ENCODE measurements at places on chromosomes 7 and 10.

GRCh38 chr7:47936323-47936722 lies 11.9 kb downstream of the PKD1L1 start:
- no peak for DNase-seq

GRCh38 chr10:29434111-29434510 lies 145.2 kb downstream of the LYZL1 start:
- DNase-seq = no peak

DNA sequence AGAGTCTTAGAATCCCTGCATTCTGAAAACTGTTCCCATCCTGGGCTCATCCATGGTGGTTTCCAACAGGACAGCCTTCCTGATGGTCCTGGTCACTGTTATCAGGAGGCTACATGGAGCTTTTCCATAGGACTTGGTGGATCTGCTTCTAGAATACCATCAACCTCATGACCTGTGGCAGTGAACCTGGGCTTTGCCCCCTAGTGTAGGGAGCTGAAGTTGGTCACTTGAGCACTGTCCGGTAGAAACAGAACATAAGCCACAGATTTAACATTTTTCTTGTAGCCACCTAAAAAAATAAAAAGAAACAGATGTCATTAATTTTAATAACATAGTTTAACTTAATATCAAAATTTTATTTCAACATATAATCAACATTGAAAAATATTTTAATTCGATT lies 165.8 kb downstream of the TMEM178B start:
- DNase-seq = no peak

DNA sequence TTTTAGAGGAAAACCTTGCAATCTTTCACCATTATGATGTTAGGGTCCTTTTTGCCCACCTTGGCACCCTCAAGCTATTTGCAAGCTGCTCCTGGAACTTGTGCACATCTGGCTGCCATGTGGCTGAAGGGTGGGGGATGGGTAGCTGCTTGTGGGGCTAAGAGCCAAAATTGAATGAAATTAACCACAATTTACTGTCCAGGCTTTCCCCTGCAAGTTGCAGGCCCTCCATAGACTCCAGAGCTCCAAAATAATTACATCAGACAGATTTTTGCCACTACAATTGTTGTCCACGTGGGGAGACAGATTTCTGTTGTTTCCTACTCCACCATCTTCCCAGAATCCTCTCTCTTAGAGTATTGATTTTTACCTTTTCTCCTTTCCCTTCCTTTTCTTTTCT lies 19.1 kb downstream of the PI4K2A start:
- no peak for DNase-seq

DNA sequence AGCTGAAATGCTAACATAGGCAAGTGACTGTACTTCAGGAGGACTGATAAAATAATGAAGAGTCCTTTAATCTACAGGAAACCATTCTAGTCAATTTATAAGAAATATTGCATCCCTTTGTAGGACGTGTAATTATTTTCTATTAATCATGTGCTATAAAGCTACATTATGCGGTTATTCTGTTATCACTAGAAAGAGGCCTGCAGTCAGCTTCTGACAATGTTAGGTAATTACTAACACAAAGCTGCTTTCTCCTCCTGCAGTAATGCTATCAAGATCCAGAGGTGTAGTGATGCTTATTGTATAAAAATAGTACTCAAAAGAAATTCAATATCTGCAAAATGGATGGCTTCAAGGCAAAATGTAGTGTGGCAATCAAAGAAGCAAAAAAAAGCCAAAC lies 191.1 kb downstream of the SKAP2 start:
- no peak for DNase-seq

- DNase-seq = no peak
Measured at GRCh38 chr7:129841465-129841864, 111.3 kb downstream of the UBE2H start.

DNA sequence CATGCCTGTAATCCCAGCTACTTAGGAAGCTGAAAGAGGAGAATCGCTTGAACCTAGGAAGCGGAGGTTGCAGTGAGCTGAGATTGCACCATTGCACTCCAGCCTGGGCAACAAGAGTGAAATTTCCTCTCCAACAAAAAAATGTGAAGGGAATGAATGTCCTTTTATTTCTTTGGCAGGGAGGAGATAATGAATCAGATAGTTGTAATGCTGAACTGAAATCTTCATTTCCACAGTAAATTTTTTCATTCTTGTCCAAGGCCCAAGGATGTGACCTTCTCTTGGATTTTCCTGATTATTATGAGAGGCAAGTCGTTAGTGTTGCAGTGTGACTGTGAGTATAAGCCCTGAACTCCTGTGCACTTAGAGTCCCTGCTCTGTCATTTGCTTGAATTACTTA lies 13.6 kb downstream of the STAMBPL1 start:
- DNase-seq = no peak

DNA sequence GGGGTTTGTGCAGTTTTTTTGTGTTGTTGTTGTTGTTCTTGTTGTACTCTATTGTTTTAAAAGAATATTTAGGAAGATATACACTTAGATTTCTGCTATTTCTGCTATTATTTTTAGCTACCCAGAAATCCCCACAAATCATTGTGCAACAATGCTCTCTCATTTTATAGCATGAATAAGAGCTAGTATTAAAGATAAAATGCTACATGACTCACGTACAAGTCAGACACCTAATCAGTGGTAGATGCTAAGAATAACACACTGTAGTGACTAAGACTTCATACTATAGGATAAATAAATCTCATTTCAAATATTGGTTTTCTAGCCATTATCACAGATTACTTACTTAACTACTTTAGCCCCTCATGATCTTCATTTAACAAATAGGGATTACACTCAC lies 920.5 kb downstream of the KCNMA1 start:
- no peak for DNase-seq

GRCh38 chr7:155205368-155206317 lies 92.0 kb upstream of the INSIG1 start:
- peak; percentile 77 for DNase-seq

- DNase-seq = no peak
Measured at GRCh38 chr7:78770422-78771410, 682.8 kb downstream of the MAGI2 start.

DNA sequence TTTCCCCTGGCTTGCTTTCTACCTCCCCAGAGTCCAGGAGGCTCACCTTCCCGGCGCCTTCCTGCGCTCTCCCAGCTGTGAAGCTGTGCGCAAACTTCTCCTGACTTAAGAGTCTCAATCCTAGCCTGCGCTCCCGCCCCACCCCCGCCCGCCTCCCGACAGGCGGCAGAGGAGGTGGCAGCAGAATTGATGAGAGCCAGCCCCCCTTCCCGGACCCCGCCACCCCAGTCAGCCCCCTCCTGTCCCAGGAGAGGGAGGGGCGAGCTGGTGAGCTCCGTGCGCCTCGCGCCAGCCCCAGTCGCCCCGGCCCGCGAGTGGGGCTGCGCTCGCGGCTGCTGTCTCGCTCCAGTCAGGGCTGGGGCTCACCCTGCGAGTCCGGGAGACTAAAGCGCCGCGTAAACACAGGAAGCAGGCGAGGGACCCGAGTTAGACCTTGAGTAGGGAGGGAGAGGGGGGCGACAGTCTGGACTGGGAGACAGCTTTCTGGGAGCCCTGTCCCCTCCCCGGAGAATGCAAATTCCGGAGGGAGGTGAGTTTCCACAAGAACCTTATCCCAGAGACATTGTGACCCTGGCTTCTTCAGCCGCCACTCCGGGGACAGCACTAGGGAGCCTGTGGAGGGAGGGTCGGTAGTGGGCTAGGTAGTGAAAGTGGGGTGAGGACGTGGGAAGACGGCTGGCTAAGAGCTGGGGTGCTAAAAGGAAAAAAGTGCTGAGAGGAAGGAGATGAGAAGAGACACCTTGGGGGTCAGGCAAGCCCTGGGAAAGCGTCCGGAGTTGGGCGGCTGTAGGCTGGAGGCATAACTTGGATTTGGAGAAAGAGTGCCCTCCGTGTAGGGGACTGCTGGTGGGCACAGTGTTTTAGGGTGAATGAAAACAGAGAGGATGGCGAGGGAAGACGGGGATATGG lies at the start of gene CALCR:
TSS of gene CALCR (minus strand) at position 79 of the 909 bp plus-strand sequence. CDS start 87,743 bp downstream, outside the sequence.
- no peak for DNase-seq

DNA sequence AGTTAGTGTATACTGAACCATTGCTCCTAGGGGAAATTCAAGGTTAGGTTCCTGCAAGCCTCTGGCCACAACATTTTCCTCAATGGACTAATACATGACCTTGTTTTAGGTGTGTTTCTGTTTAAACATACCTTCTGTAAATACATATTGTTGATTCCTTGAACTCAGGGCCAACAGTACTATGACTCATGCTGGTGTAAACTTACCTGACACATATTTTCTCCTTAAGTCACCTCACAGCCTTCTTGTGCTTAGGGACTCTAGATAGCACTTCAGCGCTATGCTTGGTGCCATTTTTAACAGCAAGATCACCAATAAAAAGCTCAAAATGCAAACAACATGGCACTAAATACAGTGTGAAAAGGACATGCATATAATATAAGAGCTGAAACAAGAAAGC lies 176.4 kb downstream of the TAX1BP1 start:
- no peak for DNase-seq

- DNase-seq = no peak
Measured at GRCh38 chr10:96295475-96295874, 8.8 kb upstream of the DNTT start.

GRCh38 chr10:131514454-131514853 lies 202.9 kb upstream of the TCERG1L start:
- DNase-seq = no peak

- no peak for DNase-seq
Measured at GRCh38 chr7:92797693-92798092, 38.7 kb downstream of the CDK6 start.

- no peak for DNase-seq
Measured at GRCh38 chr7:74498996-74499834, 45.5 kb downstream of the GTF2IRD1 start.

DNA sequence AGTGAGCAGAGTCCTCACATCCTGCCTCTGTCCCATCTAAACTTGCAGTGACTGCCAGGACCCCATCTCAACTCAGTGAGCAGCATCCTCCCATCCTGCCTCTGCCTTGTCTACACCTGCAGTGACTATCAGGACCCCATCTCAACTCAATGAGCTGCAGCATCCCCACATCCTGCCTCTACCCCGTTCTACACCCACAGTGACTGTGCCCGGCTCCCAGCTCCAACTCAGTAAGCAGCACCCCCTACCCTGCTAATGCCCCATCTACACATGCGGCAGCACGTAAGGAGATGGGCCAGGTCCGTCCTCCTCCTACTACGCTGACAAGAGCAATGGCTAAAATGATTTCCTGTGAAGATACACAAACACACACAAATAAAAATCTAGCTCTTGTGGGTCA lies 65.5 kb downstream of the TNS3 start:
- DNase-seq = no peak

GRCh38 chr7:136050462-136050847 lies 73.3 kb upstream of the MTPN start:
- no peak for DNase-seq

DNA sequence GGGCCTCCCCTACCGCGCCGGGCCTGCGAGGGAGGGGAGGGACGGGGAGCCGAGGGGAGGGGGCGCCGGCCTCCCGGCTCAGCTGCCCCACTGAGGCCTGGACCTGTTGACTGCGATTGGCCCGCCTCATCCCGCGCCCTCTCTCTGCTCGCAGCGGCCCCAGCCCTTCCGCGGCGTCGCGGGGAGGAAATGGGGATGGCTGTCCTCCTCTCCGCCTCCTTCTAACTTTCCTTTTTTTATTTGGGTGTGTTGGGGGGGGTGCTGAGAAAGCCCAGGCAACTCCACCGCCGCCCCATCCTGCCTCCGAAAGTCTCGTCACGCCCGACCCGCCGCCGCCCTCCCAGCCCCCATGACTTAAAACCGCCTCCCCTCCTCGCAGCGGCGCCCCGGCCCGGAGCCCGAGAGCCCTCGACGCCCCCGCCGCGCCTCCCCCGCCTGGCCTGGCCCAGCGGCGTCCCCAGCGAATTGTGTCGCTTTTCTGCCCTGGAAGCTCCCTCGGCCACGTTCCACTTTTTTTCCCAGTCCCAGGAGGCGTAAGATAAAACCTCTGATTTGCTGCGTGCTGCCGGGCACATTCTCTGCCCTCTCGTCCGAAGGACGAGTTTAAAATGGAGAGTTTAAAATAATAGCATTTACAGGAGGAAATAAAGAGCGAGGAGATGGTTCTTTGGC lies 842 bp upstream of the SKIDA1 start:
- DNase-seq = no peak

GRCh38 chr7:3914051-3914775 lies 613.2 kb downstream of the SDK1 start:
- DNase-seq = no peak

- no peak for DNase-seq
Measured at GRCh38 chr10:66746246-66746645, 179.6 kb upstream of the LRRTM3 start.

DNA sequence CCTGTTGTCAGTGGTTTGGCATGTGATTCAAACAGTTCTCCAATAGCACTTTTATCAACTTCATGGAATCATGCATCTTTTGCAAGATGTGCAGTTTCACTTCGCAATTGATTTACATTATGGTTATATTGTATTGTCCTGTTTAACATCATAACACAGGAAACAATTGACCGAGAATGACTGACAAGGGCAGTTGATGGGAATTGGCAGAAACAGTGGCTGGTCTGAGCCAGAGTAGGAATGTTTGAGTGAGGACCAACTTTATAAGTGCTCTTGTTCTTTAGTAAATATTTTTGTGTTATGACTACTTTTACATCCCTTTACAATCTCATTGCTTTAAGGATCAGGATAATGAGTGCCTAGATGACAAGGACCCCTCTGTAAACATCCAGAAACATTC lies 2.2 kb downstream of the KLHL7 start:
- no peak for DNase-seq

- no peak for DNase-seq
Measured at GRCh38 chr10:96614515-96614914, 27.7 kb upstream of the TM9SF3 start.

- no peak for DNase-seq
Measured at GRCh38 chr10:119357412-119358151, 150.2 kb downstream of the GRK5 start.

GRCh38 chr7:25949736-25950487 lies 202.1 kb upstream of the NFE2L3 start:
- no peak for DNase-seq

- no peak for DNase-seq
Measured at GRCh38 chr10:111835574-111835973, 348.0 kb downstream of the GPAM start.

GRCh38 chr10:96921655-96922054 lies 89.6 kb downstream of the LCOR start:
- no peak for DNase-seq

GRCh38 chr7:77426521-77427051 lies 10.4 kb upstream of the GSAP start:
- DNase-seq = no peak

DNA sequence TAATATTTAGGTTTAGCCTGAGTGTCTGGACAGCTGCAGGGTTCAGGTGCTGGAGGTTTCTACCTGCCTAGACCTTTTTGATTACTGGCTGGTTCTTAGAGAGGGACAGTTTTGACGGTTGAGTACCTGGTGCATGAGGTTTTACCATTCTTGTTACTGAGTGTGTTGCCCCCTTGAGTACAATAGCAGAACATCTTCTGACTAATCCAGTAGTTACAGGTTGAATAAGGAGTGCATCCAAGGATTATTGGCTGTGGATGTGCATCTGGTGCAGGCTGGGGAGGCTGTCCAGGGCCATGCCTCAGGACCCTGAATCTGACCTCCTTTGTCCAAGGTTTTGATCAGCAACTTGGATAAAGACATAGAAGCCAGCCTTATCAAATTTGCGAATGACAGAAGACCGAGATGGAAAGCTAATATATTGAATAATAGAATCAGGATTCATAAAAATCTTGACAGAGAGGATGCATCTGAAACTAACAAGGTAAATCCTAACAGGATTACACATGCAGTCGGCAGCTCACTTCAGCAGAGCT lies 23.1 kb downstream of the PLPP4 start:
- no peak for DNase-seq

- DNase-seq = no peak
Measured at GRCh38 chr10:124997306-124997705, 55.4 kb downstream of the ZRANB1 start.

- DNase-seq = no peak
Measured at GRCh38 chr7:131903315-131903714, 346.9 kb upstream of the PODXL start.

Data from stimulated activated CD8-positive, alpha-beta memory T cell treated with anti-CD3 and anti-CD28 coated beads, Interleukin-4, amount 100 ng/mL, for 4 hours (primary cell).